ENCODE measurements at places on chromosomes 6 and 20.

GRCh38 chr20:35318502-35319157, 26.4 kb upstream of the FAM83C start:
- no peak for DNase-seq

- DNase-seq = no peak
Measured at GRCh38 chr6:110881546-110882273, 7.1 kb downstream of the AMD1 start.

DNA sequence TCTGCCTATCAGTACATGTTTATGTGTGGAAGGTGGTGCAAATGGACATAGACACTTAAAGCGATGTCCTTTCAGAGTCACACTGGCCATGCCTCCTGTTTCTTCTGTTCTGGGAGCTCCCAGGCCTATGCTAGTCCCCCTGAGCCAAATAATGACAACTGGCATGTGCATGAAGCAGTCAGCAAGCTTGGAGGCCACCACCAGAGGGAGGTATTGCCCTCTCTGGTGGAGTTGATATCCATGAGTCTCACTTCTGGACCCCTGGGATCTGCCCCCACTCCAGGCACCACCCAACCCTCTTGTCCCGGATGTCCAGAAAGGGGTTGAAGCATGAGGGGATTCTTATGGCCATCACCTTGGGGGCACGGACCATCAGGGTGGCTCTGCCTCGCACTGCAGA, 172.2 kb downstream of the AIG1 start:
- DNase-seq = no peak

DNA sequence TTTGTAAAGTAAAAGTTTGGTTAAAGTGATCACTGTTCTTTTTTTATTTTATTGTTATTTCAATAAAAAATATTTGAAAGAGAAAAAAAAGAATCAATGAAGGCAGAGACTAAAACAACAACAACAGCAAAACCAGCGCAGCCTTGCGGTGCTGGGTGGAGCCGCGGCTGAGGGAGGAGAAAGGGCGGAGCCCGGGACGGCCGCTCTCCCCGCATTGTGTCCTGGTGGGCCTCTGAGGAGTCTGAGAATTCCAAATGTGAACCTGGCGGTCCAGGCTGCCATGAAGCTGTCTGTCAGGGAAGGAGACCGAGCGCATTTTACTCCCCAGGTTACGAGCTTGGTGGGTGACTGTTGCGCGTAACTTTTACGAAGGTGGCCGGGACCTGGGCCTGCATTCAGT, 43.2 kb downstream of the TMEM242 start:
- no peak for DNase-seq

GRCh38 chr6:37799263-37799644, 20.3 kb upstream of the ZFAND3 start:
- DNase-seq = no peak

- no peak for DNase-seq
Measured at GRCh38 chr6:7153789-7154188, 46.0 kb downstream of the RREB1 start.

GRCh38 chr6:13803581-13803980, 10.8 kb downstream of the MCUR1 start:
- DNase-seq = no peak

DNA sequence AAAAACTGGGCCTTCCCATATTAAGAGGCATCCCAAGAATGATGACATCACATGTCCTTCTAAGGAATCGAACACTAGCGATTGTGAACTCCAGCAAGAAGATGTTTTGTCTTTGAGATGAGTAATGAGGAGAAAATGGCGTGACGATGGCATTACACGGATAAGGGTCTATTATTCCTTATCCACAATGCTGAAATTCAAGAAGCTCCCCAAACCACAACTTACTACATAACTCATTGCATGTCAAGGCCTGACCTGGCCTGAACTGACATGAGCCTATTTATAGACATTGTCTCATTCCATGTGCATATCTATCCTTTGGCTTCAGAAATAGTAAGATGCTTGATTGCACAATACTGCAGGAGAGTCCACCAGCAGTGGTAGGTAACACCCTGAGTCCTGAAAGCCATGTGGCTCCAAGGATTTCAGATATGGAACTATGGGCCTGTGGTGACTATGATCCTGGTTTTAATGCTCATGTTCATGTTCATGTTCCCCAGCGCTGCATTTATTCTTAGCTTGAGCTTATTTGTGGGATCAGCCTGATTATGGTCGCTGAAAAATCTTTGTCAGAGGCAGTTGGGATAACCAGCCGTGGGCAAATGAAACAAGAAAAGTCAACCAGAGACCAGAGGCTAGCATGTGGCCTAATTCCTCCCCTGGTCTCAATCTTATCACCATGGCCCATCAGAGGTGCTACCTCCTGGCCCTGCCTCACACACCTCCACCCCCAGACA, 183.2 kb upstream of the JARID2 start:
- no peak for DNase-seq

DNA sequence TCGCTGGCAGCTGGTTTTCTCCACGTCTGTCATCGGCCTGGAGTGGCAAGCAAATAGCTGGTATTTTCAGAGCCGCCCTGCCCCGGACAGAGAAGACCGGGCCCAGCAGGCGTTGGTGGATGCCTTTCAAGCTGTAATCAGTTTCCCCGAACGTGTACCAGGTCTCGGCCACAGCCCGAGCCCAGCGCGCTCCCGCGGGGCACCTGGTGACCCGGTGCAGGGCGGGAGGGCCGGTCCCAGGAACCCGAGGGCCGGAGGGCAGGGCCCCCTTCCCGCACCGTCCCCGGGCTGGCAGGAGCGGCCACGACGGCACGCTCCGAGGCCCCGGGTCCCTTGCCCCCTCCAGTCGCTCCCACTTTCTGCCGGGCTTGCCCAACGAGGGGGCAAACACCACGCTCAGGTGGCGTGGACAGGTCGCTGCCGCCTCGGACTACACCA, 348 bp upstream of the PYGB start:
- DNase-seq = no peak

DNA sequence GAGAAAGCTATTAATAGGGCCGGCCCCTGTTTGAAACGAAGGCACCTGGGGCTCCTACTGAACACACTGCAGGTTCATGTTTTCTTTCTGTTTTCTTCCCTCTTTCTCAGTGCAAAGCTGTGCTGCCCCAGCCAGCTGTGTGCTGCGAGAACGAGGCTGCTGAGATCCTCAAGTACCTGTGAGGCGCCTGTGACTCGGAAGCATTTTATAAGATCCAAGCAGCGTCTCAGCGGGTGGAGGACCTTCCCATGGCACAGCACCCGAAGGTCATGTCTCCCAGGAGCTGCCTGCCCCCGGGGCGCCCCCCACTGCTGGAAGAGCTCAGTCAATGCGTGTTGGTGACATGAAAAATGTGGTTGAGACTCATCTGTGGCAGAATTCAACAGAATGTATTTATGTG, 66.3 kb downstream of the SMOC2 start:
- DNase-seq = no peak

DNA sequence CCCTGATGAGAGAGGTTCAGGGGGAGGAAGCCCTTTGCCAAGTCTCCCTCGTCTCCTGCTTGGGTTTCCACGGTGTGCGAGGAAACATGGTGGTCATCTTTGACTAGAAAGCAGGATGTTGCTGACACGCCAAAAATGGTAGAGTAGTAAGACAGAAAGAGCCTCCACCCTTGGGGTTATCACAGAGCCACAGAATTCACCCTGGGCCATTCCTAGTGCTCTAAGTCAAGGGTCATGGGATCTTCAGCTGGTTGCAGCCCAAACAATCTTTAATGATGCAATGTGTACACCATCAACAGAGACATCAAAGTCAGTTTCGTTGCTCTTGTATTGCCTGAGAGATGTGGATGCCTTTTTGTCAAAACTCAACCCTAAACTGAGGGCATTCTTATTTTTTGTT, 201.9 kb downstream of the LY86 start:
- no peak for DNase-seq

DNA sequence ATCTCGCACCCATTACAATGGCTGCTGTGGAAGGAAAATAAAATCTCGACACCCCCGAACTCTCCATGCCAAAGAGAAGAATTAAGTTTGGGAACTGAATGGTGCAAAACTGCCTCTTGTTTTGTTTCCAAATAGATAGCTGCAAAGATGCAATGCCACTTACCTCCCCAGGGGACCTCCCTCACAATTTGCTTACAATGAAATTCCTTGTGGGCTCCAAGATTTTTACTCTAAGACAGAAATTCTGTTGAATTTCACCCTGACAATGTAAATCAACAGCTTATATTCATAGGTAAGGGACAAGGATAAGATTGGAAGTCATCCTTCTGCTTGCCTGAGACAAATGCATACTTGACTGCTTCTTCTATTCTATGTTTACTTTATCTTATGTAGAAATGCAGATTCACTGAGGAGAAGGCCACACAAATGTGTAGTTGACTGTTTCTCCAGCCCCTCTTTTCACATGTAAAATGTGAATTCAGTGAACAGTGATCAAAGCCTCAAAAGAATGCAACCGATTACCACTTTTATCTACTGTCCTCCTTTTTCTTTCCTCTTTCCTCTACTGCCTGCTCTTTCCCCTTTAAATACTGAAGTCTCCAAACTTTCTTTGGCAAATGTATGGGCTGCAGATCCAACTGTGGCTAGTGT, 36.6 kb downstream of the ADGRF4 start:
- DNase-seq = no peak

DNA sequence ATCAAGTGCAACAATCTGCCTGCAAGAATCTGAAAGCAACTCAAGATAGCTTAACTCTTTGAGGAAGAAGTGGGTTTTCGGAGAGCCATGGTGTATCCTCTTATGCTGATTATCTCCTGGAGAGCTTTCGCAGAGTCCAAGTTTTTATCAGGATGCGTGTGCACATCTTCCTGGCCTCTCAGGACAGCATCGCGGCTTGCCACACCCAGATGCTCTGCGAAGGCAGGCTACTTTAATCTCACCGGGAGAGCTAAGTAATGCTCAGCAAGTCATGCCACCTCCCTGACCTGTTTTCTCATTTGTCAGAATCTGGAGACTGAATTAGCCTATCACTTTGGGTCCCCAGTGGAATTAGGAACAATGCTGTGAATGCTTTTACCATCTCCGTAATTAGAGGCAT, 52.9 kb downstream of the TTI1 start:
- no peak for DNase-seq

Data from esophagus squamous epithelium (tissue), 5 donors.